ENCODE measurements at places on chromosomes 11 and 22. TPM values are rescaled to one million over a fixed set of nuclear protein-coding genes. Genes with fewer than 3 reads are reported as not detected.

The SSH3 gene
- total RNA-seq: 26.6 TPM

The DEUP1 gene
- not detected for total RNA-seq

The STX3 gene
- total RNA-seq: 9.7 TPM

The NLRP14 gene
- total RNA-seq: not detected

The OR52H1 gene
- 3.0 TPM for total RNA-seq

The C11orf21 gene
- total RNA-seq: 0.71 TPM

The DEFB108B gene
- not detected for total RNA-seq

The DSCAML1 gene
- total RNA-seq: 2.3 TPM

The OR10D3 gene
- not detected for total RNA-seq

The C11orf54 gene
- 54.6 TPM for total RNA-seq

The OR6T1 gene
- total RNA-seq: not detected

The APOBEC3F gene
- total RNA-seq: 3.0 TPM

The P2RX6 gene
- 2.0 TPM for total RNA-seq

The APOL5 gene
- total RNA-seq: not detected

The PMM1 gene
- 35.0 TPM for total RNA-seq

The HBE1 gene
- total RNA-seq: not detected

The TEX54 gene
- not detected for total RNA-seq

The RFPL1 gene
- total RNA-seq: not detected

The SLC22A12 gene
- total RNA-seq: not detected

The SCGB1A1 gene
- not detected for total RNA-seq

The MFNG gene
- 10.0 TPM for total RNA-seq

The SLC22A24 gene
- total RNA-seq: not detected

The AIFM3 gene
- total RNA-seq: 1.6 TPM

The EWSR1 gene
- 174 TPM for total RNA-seq

The SMTNL1 gene
- total RNA-seq: not detected

The YDJC gene
- total RNA-seq: 16.3 TPM

The CCDC73 gene
- not detected for total RNA-seq

The TIGD3 gene
- 0.36 TPM for total RNA-seq

The UBTFL1 gene
- not detected for total RNA-seq

The THRSP gene
- total RNA-seq: not detected

The TREH gene
- total RNA-seq: not detected

The RBFOX2 gene
- 164 TPM for total RNA-seq

The CNTF gene
- 1.2 TPM for total RNA-seq

The GLYAT gene
- not detected for total RNA-seq
